ENCODE measurements at places on chromosomes 2 and 18. TPM values are rescaled to one million over a fixed set of nuclear protein-coding genes. Genes with fewer than 3 reads are reported as not detected.

Gene RSAD2
- 0.53 TPM for total RNA-seq

Gene LRATD1
- total RNA-seq = not detected

Gene SAG
- not detected for total RNA-seq

Gene PLEKHH2
- total RNA-seq = 2.5 TPM

Gene POTEI
- not detected for total RNA-seq

Gene LRRC30
- total RNA-seq = not detected

Gene GCA
- total RNA-seq = 7.2 TPM

Gene CAPN13
- 0.07 TPM for total RNA-seq

Gene NDUFB3
- total RNA-seq = 141 TPM

Gene FSHR
- not detected for total RNA-seq

Gene MYO5B
- 9.4 TPM for total RNA-seq

Gene C2orf80
- not detected for total RNA-seq

Gene ST8SIA5
- not detected for total RNA-seq

Gene IL18R1
- total RNA-seq = 1.0 TPM

Data from A549 treated with Mapracorat at 1 μM for 4 hours (cell line).